ENCODE measurements at places on chromosomes 3 and 15.
A peak's percentile ranks its signal among the peaks of the same experiment; 100 is the strongest.

DNA sequence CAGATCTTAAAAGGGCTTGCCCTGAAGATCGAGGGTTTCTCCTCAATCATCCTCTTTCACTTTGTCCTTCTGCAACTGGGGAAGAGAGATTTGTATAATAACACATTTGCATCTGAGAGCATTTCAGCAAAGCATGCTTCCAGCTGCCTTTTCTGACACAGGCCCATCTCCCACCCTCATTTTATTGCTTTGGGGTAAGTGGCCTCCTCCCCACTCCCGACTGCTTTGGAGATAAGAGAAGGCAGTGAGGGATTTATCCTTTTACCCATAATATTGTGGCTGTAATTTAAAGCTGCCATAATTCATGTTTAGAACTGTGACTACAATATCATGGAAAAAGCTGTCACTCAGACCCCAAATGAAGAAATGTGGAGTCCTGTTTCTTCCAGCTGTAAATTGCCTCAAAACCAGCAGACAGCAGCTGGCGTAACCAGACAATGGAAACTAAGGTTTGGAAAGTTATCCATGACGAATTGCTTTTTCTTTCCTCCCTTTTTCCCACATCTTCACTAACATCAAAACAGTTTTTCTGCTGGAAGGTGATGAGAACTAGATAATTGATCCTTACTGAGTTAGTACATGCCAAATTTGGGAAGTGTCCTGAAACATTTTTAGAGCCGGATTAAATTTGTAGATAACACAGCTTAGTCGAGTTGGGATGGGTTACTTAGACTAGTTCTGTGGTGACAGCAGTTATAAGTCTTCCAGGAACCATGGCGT is 104.2 kb upstream of the PFN2 start:
- DNase-seq: no peak

DNA sequence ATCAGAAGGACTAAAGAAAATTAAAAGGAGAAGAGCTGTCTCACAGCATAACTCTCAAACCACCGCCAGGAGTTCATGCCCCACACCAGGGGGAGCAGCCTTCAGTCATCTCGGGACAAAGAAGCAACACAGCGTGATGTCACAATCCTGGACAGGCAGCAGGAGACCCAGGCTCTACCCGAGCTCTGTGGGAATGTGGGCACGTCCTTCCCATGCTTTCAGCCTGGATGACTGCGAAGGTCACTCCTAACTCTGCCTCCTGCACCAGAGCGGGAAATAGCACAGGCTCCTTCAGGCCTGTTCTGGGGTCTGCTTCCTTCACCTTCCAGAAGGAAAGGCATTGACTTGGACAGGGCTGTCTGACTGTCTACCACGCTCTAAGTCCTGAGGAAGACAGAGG is 31.3 kb downstream of the NOX5 start:
- DNase-seq: no peak

GRCh38 chr3:52835766-52836470 is 1.1 kb upstream of the MUSTN1 start:
- DNase-seq: no peak

DNA sequence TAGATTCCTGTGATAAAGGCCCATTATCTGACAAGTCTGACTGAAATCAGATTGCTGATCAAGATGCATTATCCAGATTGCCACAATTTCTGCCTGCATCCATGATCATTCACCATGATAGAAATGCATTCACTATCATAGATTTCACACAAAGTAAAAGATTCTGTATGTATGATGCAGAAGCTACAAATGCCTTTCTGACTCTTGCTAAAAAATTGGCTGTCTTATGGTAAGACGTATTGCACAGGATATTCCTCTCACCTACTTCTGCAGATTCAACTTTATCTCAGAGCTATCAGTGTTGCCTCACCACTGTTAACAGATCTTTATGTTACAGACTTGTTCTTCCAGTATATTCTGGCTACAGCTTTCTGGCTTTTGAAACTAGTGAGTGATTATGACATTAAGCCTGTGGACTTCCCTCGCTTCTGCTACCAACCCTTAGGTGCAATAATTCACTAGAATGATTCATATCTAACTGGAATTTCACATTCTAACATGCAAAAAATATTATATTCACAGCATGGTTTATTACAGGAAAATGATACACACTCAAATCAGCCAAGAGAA is 955.3 kb downstream of the EPHA3 start:
- no peak for DNase-seq

DNA sequence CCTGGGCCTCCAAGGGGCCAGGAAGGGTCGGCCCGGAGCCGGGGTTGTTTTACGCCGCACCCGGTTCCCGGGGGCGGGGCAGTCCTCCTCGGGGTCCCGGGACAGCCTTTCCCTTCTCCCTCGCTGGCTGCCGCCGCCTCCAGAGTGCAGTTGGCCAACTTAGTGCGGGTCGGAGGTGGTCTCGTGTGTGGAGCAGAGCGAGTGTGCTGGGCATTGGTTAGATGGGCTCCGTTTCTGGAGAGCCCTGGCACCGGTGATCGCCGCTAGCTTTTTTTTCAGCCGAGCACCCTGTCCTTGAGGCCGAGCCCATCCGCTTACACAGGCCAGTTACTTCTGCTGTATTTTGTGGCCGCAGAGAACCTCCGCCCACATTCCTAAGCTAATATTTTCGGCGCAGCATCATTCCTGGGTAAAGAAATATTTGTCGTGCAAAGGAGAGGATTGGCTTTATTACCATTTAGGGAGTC is 585 bp downstream of the KIF23 start:
- peak; percentile 72 for DNase-seq

- DNase-seq: no peak
Observed at GRCh38 chr15:92101708-92102394, 248.3 kb downstream of the SLCO3A1 start.

GRCh38 chr3:177110895-177111294 is 86.4 kb downstream of the TBL1XR1 start:
- DNase-seq: no peak

DNA sequence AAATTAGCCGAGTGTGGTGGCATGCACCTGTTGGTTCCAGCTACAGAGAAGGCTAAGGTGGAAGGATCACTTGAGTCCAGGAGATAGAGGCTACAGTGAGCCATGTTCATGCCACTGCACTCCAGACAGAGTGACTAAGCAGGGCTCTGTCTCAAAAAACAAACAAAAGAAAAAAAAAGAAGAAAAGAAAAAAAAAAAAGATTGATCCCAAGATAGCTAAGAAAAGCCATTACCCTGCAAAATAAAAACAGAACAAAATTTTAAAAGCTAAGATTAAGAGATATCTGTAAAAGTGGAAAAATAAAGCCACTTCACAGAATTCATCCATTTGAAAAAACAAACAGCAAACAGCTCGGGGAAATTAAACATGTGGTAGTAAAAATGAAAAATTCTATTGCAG is 23.8 kb downstream of the LRRC2 start:
- DNase-seq: no peak

GRCh38 chr3:20182206-20182605 is 3.8 kb downstream of the SGO1 start:
- DNase-seq: no peak

- no peak for DNase-seq
Observed at GRCh38 chr3:113607219-113607596, 74.9 kb downstream of the SIDT1 start.
